ENCODE measurements at places on chromosomes 3 and 15. TPM values are rescaled to one million over a fixed set of nuclear protein-coding genes. Genes with fewer than 3 reads are reported as not detected.

DNA sequence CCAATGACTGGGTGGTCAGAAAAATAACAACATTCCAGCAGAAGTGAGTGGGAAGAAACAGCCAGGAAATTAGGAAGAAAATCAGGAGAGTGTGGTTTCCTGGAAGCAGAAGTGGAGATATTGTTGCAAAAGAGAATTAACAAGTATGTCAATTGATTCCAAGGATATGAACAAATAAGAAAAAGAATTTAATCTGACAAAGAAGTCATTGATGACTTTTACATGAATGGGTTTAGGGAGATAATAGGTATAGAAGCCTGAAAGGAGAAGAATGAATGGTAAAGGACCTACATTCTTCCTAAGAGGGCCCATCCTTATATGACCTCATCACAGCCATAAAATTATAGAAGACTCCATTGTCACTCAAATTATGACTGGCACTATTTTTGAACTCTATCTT, 1440.1 kb downstream of the OTOL1 start:
- DNase-seq: no peak

- DNase-seq: no peak
Measured at GRCh38 chr15:53473435-53473834, 286.0 kb downstream of the WDR72 start.

Gene CHCHD6
- 17.1 TPM for total RNA-seq

- no peak for DNase-seq
Measured at GRCh38 chr15:55108448-55108847, 88.3 kb downstream of the RSL24D1 start.

- DNase-seq: no peak
Measured at GRCh38 chr15:41584636-41585126, 25.7 kb downstream of the TYRO3 start.

DNA sequence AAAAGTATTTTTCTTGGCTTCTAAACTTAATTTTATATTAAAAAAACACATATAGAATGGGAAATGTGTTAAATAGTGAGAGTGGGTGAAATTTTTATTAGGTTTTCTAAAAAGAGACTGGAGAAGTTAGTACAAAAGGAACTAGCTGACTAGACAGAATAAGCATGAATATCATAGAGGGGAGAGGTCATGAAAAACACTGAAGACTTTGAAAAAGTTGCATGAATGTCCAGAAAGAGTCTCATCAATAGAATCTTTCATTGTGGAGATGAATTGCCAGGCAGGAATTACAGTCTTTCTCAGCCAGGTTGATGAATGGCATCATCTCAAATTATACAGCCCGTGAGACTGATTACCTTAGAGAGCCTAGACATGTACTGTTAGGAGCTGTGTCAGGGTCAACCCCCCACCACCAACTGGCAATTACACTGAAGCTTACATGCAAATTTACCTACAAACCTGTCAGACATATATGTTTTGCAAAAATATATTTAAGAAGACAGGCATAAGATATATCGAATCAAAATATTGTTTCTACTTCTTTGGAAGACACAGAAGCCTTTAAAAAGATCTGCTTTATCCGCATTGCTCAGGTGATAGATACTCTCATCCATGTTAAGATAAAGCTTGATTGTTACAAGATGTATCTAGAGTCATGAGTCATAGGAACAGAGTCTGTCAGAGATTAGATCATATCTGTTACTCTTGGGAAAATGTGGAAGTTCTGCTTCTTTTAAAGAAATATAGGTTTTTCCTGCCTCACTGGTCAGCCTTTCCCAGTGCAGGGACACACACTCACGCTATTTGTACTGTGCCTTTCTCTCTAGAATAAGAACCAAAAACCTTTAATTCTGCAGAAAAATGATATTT, 34.8 kb upstream of the PFN2 start:
- no peak for DNase-seq

DNA sequence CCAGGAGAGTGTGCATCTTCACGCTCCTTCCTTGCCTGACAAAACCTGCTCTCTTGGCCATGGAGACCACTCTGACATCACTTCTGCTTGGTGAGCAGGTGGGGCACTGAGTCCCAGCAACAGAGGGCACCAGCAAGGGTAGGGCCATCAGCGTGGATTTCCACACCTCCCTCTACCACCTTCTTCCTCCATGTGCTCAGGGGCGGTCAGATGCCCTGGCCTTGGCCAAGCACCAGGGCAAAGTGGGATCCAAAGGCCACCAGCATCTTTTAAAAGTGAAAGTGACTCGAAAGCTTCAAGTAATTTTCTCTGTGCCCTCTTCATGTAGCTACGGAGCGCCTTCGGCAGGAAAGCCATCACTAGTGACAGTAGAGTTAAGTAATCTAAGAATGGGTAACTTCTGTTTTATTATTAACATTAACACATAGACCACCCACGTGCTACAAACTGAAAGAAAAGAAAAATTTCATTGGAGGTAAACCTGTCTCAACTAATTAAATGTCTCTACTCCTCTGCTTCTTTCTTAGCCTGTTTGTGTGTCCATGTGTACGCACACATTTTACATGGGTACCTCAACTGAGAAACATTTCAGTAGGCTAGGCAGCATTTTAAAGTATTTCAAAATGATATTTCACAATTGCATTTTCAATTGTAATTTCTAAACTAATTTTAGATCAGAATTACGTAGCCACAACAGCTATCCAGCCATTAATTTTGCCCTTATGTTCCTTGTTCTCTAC, 57.9 kb downstream of the CHSY1 start:
- DNase-seq: no peak

Gene GOLGA8K
- 0.41 TPM for total RNA-seq

DNA sequence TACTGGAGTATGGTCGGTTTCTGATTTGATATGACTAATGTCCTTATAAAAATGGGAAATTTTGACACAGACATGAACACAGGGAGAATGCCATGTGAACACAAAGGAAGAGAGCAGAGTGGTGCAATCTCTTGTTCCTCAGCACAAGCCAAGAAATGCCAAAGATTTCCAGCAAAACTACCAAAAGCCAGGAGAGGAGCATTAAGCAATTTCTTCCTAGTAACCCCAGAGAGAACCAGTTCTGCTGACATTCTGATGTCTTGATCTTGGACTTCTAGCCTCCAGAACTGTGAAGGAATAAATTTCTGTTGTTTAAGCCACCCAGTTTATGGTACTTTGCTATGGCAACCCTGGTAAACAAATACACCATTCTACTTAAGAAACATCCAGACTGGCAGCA, 227.8 kb upstream of the MRPL3 start:
- DNase-seq: no peak

Gene COL7A1
- total RNA-seq: 26.7 TPM

- DNase-seq: no peak
Measured at GRCh38 chr3:126858887-126859286, 124.0 kb upstream of the PLXNA1 start.

DNA sequence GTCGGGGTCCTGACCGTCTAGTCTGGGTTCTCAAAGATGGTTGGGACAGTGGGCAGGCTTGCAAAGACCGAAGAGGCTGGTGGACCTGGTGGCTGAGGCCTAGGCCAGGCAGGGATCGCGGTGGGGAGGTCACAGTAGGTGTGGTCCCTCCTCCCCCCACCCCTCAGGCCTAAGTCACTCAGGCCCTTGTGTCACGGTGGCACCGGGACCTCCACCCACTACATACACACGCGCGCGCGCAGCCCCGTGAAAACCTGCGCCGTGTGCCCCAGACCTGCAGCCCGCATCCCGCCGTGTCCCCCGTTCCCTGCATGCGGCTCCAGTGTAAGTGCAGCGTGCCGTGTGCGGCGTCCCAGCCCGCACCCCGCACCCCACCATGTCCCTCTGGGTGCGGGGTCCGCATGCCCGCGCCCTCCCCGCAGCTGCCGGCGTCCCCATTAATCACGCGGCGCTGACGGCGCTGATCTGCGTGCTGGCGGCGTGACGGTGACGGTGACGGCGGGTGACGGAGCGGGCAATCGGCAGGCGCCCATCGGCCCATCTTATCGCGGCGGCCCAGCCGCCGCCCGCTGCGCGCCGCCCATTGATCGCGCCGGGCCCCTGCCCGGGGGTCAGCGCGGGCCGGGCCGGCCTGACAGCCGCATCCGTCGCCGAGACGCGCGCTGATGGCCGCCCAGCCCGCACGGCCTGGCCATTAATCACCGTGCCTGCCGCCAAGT, 24.4 kb downstream of the SEC61A1 start:
- DNase-seq: no peak

Gene CLDN18
- not detected for total RNA-seq

- DNase-seq: no peak
Measured at GRCh38 chr15:96947296-96948229, 617.1 kb downstream of the NR2F2 start.

- DNase-seq: no peak
Measured at GRCh38 chr15:85412066-85412465, 31.7 kb downstream of the AKAP13 start.

Gene GOLGA8G
- total RNA-seq: not detected

Gene LRRC2
- total RNA-seq: 0.42 TPM

Gene HEG1
- total RNA-seq: 168 TPM

- DNase-seq: no peak
Measured at GRCh38 chr3:127684871-127685707, 12.3 kb downstream of the ABTB1 start.

Gene GMNC
- total RNA-seq: not detected

- DNase-seq: no peak
Measured at GRCh38 chr15:95410757-95411156, 919.7 kb upstream of the NR2F2 start.

DNA sequence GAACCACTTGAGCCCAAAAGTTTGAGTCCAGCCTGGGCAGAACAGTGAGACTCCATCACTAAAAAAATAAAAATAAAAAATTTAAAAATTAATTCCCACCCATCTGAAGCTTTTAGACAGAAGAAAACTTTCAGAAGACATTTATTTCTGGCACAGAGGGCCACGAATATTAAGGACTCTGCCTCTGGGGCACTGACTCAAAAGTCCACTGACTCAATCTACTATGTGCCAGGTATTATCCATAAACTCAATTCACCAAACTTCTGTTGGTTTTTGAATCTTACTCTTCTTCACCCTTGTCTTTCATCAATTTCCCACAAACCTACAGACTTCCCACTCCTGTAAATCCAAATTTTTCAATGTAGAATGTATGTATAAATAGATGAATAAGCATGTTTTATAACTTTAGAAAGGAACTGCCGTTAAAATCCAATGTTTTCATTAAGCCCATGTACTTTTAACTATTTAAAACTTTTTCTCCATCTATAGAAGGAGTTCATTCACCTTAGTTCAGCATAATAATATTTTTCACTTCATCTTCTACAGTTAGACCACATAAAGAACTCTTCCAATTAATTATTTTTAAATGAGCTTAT, 19.9 kb downstream of the ATP13A3 start:
- DNase-seq: no peak

Gene CAPN3
- total RNA-seq: 19.8 TPM

Gene MME
- total RNA-seq: 3.6 TPM

Gene GOLGA8H
- 0.68 TPM for total RNA-seq

- no peak for DNase-seq
Measured at GRCh38 chr3:18044971-18045880, 302.8 kb upstream of the TBC1D5 start.

DNA sequence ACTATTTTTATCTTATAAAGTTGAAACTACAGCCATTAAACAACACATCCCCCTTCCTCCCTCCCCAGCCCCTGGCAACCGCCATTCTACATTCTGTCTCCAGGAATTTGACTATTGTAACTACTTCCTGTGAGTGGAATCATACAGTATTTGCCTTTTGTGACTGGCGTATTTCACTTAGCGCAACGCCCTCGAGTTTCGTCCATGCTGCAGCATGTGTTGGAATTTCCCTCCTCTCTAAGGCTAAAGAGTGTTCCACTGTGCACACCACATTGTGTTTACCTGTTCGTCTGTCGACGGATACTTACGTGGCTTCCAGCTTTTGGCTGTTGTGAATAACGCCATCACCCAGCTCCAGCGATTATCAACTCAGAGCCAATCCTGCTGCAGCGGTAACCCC, 52.0 kb upstream of the DLG1 start:
- DNase-seq: no peak

- no peak for DNase-seq
Measured at GRCh38 chr15:63940966-63941620, 105.2 kb downstream of the DAPK2 start.

- no peak for DNase-seq
Measured at GRCh38 chr3:111944372-111944771, 34.5 kb upstream of the ABHD10 start.

DNA sequence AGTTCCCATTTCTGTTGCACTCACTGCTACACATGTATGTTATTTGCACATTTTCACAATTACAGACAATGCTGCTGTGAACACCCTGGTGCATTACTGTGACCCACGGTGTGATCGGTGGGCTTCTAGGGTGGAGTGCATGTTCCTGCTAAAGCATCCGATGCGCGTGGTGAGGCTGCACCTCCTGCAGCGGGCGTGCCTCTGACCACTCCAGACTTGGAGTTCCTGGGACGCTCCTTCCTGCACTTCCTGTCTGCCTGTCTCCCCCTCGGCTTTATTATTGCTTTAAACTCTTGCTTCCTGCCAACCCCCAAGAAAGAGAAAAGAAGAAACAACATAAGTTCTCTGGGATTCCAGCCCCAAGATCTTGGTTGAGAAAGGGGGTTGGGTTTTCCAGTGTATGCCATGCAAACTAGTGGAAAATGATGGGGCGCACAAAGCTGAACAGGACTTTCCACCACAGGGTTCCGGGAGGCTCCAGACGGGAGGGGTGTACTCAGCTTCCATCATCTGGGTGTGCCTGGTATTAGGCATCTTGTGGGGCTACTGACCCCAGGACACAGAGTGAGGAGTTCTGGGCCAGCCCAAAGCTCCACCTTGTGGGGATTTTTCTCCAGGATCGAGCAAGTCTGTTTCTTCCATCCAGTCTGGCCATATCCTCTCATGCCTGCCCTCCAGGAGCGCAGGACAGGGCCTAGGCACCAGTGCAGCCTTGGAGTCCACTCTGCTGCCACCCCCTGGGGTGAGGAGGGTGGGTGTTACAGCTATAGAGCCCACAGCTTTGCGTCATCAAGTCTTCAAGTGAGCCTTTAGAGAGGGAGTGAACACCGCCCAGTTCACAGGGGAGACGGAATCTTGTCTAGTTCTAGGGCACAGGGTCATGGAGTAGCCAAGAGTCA, 11.2 kb downstream of the RPL32 start:
- DNase-seq: no peak

GRCh38 chr3:64894006-64894405, 206.2 kb upstream of the ADAMTS9 start:
- DNase-seq: no peak

DNA sequence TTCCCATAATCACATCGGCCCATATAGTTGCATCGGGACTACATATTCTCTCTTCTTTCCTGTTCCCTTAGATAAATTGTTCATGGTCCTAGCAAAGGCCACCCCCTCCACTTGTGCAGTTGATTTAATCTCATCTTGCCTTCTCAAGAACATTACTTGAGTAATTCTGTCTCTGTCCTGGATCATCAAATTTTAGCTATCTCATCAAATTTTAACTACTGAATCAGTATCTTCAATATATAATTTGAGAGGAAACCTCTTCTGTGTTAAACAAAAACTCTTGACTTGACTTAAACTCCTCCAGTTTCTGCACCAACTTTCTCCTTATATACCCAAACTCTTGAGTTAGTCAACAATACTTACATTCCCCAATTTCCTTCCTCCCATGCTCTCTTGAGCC, 4.2 kb upstream of the PRR23B start:
- no peak for DNase-seq

Gene CHRNA5
- 1.6 TPM for total RNA-seq

Measured in thoracic aorta (tissue), 2 donors.